ENCODE measurements at places on chromosomes 5 and 9.

GRCh38 chr5:137822158-137822764, 45.4 kb upstream of the MYOT start:
- no peaks in the 10 kb centered on the region for H3K4me1 ChIP-seq
- H3K27ac ChIP-seq, result no peak overlapping the region
- no peaks in the 10 kb centered on the region for H3K36me3 ChIP-seq
- DNase-seq, result no peak
- H3K27me3 ChIP-seq, result peaks cover 3% of the 10 kb centered on the region

GRCh38 chr9:107213080-107213479, 70.0 kb upstream of the RAD23B start:
- H3K36me3 ChIP-seq, result no peaks in the 10 kb centered on the region
- no peak for DNase-seq
- no peak overlapping the region for H3K4me3 ChIP-seq
- peaks cover 4% of the 10 kb centered on the region for H3K27me3 ChIP-seq

- no peak overlapping the region for H3K4me3 ChIP-seq
- DNase-seq, result no peak
- no peak overlapping the region for H3K27ac ChIP-seq
- H3K36me3 ChIP-seq, result peaks cover 52% of the 10 kb centered on the region
- no peaks in the 10 kb centered on the region for H3K27me3 ChIP-seq
Measured at GRCh38 chr9:5813824-5814223, 19.1 kb downstream of the ERMP1 start.

DNA sequence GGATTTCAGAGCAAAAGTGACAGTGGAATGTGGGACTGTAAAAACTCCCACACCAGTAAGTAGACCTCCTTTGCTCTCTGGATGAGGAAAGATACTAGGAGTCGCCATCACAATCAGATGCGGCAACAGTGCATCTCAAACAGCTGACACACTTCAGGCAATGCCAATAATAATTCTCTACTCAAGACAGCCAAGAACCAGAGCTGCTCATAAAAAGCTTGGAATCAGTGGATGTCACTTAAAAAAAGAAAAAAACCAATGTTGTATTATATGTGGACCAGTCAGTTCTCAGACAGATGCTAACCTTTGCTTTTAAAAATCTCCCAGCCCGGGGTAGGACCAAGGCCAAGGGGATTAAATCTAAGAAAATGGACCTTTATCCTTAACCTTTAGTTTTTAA, 185.0 kb downstream of the GNA14 start:
- H3K36me3 ChIP-seq, result no peaks in the 10 kb centered on the region
- no peaks in the 10 kb centered on the region for H3K27me3 ChIP-seq
- H3K4me3 ChIP-seq, result no peak overlapping the region
- no peak for DNase-seq
- H3K27ac ChIP-seq, result no peak overlapping the region
- H3K4me1 ChIP-seq, result peaks cover 7% of the 10 kb centered on the region

- peaks cover 71% of the 10 kb centered on the region for H3K4me1 ChIP-seq
- peak overlapping the region; percentile 24 for H3K4me3 ChIP-seq
- no peaks in the 10 kb centered on the region for H3K27me3 ChIP-seq
- peak overlapping the region; percentile 75 for H3K27ac ChIP-seq
- no peaks in the 10 kb centered on the region for H3K36me3 ChIP-seq
Measured at GRCh38 chr9:109888695-109889094, 108.7 kb downstream of the PALM2AKAP2 start.

GRCh38 chr5:2433086-2433485, 318.4 kb downstream of the IRX2 start:
- H3K27ac ChIP-seq, result no peak overlapping the region
- no peak overlapping the region for H3K4me3 ChIP-seq
- no peaks in the 10 kb centered on the region for H3K4me1 ChIP-seq

DNA sequence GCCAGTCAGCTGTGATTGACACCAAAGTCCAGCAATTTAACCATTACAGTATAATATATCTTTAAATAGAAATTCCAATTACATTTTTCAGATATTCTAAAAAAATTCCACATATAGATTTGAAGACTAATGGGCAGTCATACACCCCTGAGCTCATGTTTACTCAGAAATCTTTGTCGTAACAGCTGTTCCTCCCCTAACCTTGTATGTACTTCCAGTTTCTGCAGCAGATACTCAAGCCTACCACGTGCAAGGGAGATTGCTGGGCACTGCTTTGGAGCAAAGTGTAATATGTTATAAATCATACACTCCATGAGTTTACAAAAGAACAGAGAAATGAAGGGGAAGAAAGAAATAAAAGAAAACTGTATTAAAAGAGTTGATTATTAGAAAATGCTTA, 241.2 kb downstream of the TRIM32 start:
- no peak overlapping the region for H3K27ac ChIP-seq
- no peaks in the 10 kb centered on the region for H3K27me3 ChIP-seq
- no peak for DNase-seq

DNA sequence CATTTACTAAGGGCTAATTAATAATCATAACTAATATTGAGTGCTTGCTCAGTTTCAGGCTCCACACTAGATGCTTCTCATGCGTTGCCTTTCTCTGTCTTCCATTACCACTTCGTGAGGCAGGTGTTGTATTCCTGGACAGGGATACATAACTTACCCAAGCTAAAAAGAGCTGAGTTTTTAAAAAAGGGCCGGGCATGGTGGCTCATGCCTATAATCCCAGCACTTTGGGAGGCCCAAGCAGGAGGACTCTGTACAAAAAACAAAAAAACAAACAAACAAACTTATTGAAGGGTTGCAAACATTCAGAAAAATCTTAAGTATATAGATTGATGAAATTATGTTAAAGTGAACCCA, 12.1 kb upstream of the ANKRD33B start:
- H3K4me1 ChIP-seq, result peaks cover 19% of the 10 kb centered on the region
- H3K27ac ChIP-seq, result no peak overlapping the region
- no peaks in the 10 kb centered on the region for H3K36me3 ChIP-seq
- H3K27me3 ChIP-seq, result peaks cover 25% of the 10 kb centered on the region
- no peak overlapping the region for H3K4me3 ChIP-seq

GRCh38 chr5:78260771-78261170, 33.7 kb downstream of the AP3B1 start:
- H3K4me3 ChIP-seq, result no peak overlapping the region
- no peaks in the 10 kb centered on the region for H3K4me1 ChIP-seq
- H3K27ac ChIP-seq, result no peak overlapping the region

DNA sequence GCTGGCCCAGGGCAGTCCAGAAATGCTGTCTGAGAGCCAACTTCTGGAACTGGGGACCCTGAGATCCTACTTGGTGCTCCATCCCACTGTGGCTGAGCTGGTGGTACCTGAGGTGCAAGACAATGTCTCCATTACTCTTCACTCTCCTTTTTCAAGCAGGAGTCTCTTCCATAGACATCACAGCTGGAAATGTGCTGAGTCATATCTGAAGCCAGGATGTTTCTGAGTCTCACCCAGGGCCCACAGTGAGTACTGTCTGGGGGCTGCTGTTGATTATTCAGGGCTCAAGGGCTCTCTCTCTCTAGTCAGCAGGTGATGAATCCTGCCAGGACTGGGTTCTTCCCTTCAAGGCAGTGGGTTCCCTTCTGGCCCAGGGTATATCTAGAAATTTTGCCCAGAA, 145.2 kb upstream of the TAS2R1 start:
- no peak overlapping the region for H3K4me3 ChIP-seq
- H3K36me3 ChIP-seq, result no peaks in the 10 kb centered on the region
- H3K27me3 ChIP-seq, result no peaks in the 10 kb centered on the region
- H3K4me1 ChIP-seq, result no peaks in the 10 kb centered on the region
- H3K27ac ChIP-seq, result no peak overlapping the region
- DNase-seq, result no peak

- peaks cover 17% of the 10 kb centered on the region for H3K36me3 ChIP-seq
- no peak for DNase-seq
- H3K27me3 ChIP-seq, result no peaks in the 10 kb centered on the region
- peak overlapping the region; percentile 93 for H3K4me3 ChIP-seq
Measured at GRCh38 chr5:43039152-43039470, 1.0 kb downstream of the ANXA2R start.

DNA sequence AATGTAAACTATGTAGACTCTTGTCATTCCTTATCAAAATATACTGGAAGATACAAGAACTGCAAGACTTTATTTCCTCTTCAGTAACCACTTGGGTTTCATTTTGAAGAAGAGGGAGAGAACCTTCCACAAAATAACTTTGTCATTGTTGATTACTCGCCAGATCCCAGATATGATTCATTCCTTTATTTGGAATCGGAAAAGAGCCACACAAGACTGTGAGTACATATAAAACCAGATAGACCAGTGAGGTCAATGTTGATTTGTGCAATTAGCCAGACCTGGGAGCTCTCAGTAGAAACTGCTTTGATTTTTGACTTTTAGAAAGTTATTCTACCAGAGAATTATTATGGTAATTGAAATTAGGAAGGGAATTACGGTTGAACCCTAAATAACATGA, 146.1 kb downstream of the TMEM167A start:
- H3K4me1 ChIP-seq, result no peaks in the 10 kb centered on the region
- H3K36me3 ChIP-seq, result no peaks in the 10 kb centered on the region
- no peak overlapping the region for H3K4me3 ChIP-seq
- no peak for DNase-seq

- H3K4me3 ChIP-seq, result no peak overlapping the region
- no peak for DNase-seq
- H3K27me3 ChIP-seq, result peaks cover 49% of the 10 kb centered on the region
- no peak overlapping the region for H3K27ac ChIP-seq
- H3K4me1 ChIP-seq, result peaks cover 8% of the 10 kb centered on the region
- no peaks in the 10 kb centered on the region for H3K36me3 ChIP-seq
Measured at GRCh38 chr5:60841361-60841760, 2.7 kb downstream of the ELOVL7 start.

DNA sequence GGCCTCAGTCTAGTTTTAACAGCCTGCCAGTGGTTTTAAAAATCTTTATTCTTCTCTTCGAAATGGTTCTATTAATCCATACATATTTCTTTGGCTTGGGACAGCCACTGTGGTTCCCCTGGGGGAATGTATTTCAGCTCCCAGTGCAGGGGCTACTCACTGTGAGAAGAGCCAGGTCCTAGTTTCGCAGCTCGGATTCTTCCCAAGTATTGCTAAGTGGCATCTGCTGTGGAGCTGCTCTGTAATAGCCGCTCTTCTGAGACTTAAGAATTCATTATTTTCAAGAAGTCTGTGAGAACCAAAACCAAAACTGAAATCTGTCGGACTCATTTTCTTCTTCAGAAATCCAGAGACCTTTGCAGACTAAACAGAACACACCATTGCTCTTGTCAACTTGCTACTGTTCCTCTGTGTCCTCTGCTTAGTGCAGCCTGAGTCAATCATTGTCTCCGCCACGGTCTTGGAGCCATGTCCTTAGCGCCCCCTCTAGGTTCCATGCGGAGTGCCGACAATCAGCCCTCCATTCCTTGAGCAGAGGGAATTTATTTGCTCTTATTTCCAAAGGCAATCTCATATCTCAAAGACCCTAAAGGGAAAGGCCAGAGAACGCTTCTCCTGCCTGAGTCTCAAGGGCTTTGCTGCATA, 478.2 kb downstream of the SPATA31D1 start:
- no peak overlapping the region for H3K27ac ChIP-seq
- no peak for DNase-seq
- no peak overlapping the region for H3K4me3 ChIP-seq
- no peaks in the 10 kb centered on the region for H3K4me1 ChIP-seq

- peaks cover 2% of the 10 kb centered on the region for H3K4me1 ChIP-seq
- DNase-seq, result peak; percentile 19
- H3K36me3 ChIP-seq, result no peaks in the 10 kb centered on the region
- no peak overlapping the region for H3K27ac ChIP-seq
Measured at GRCh38 chr9:84697509-84698114, 28.1 kb downstream of the NTRK2 start.

DNA sequence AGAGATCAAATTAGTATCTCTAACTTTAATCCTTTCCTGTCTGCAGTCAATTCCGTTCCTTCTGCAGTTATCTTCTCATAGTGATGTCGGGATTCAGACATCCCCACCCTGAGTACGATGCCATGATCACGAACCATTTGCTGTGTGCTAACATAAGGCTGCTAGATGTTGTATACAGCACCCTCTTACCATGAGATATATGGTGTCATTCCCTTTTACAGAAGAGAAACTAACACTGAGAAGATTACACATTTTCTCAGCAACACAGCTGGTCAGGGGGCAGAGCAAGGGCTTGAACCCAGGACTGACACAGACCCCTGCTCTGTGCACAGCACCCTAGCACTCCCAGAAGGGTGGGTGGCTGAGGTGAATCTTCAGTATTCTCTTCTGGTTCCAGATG, 46.9 kb upstream of the HSD17B4 start:
- H3K36me3 ChIP-seq, result no peaks in the 10 kb centered on the region
- H3K4me1 ChIP-seq, result peaks cover 21% of the 10 kb centered on the region
- H3K27ac ChIP-seq, result no peak overlapping the region
- H3K27me3 ChIP-seq, result peaks cover 3% of the 10 kb centered on the region
- no peak overlapping the region for H3K4me3 ChIP-seq

GRCh38 chr5:156274453-156274852, 52.5 kb upstream of the SGCD start:
- H3K4me3 ChIP-seq, result no peak overlapping the region
- no peak overlapping the region for H3K27ac ChIP-seq
- no peaks in the 10 kb centered on the region for H3K36me3 ChIP-seq
- no peak for DNase-seq
- H3K27me3 ChIP-seq, result no peaks in the 10 kb centered on the region

DNA sequence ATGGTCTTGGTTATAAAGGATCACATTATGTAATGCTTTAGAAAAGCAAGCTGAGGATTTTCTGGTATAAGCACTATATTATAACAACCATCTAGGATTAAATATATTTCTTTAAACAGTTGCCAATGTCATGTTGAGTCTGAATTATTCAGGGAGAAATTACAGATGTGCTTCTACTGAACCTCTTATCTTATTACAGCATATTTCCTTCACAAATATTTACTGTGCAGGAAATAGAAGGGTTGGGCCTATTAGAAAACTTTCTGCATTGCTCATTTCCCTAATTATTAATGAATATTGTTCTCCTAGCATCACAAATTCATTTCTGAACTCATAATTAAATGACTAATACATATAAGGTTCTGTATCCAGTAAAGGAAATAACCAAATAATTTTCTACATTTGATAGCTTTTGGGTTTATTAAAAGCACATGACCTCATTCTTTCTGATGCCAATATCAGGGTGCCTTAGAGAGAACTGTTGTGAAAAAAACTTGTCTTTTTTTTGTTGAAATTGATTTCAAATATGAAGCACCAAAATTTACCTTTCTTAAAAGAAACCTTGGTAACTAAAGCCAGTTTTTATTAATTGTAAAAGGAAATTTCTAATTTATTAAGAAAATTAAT, 476.8 kb upstream of the PTGER4 start:
- H3K4me1 ChIP-seq, result peaks cover 16% of the 10 kb centered on the region
- DNase-seq, result no peak
- H3K27ac ChIP-seq, result no peak overlapping the region
- no peak overlapping the region for H3K4me3 ChIP-seq
- no peaks in the 10 kb centered on the region for H3K27me3 ChIP-seq

GRCh38 chr9:93304574-93305496, 120.9 kb downstream of the WNK2 start:
- peaks cover 3% of the 10 kb centered on the region for H3K4me1 ChIP-seq
- H3K27ac ChIP-seq, result no peak overlapping the region
- no peak overlapping the region for H3K4me3 ChIP-seq
- no peaks in the 10 kb centered on the region for H3K27me3 ChIP-seq
- no peak for DNase-seq
- H3K36me3 ChIP-seq, result no peaks in the 10 kb centered on the region
